ENCODE measurements at places on chromosomes 16 and 17. TPM values are rescaled to one million over a fixed set of nuclear protein-coding genes. Genes with fewer than 3 reads are reported as not detected.

KRT34 gene
- total RNA-seq, result not detected

- H3K27me3 ChIP-seq, result no peaks in the 10 kb centered on the region
- no peak for DNase-seq
- no peaks in the 10 kb centered on the region for H3K4me1 ChIP-seq
These were observed 14.3 kb downstream of the CMTM3 start for GRCh38 chr16:66618588-66619375.

DNA sequence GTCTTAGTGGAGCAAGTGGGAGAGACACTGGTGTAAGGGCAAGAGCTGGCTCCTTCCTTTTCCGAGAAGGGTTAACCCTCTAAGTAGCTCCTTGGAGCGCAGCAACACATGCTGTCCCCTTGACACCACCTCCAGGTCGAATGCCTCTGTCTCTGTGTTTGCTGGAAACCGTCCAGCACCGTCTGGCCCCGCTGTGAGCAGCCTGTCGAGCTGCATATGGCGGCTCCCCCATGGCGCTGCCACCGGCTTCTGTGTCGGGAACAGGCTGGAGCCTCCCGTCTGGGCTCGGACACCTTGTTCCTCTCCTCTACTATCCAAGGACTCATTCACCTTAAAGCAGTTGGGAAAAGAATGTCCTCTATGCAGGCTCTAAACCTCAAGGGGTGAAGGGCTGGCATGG lies 28.9 kb upstream of the WSCD1 start:
- H3K27ac ChIP-seq, result no peak overlapping the region
- no peaks in the 10 kb centered on the region for H3K36me3 ChIP-seq
- DNase-seq, result no peak
- H3K4me3 ChIP-seq, result no peak overlapping the region

DNA sequence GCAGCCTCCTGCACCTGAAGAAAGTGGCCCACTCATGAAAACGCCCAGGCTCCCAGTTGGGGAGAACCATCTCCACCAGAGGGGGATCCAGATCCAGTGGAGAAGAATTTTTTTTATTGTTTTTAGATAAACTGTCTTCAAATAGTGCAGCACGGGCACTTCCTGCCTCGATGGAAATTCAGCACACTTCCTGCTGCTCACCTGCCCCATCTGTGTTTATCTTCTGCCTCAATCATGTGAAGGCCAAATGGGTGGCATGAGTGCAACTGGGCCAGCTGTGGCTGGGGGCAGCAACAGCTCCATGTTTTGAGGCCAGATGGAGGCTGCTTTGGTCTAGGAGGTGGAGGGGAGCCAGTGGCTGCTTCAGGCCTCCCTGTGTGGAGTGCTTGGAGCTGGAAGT lies 75.9 kb upstream of the WSB1 start:
- H3K36me3 ChIP-seq, result no peaks in the 10 kb centered on the region
- no peaks in the 10 kb centered on the region for H3K27me3 ChIP-seq
- no peak for DNase-seq
- H3K27ac ChIP-seq, result no peak overlapping the region
- no peak overlapping the region for H3K4me3 ChIP-seq

GRCh38 chr17:19978209-19978802 lies 678 bp upstream of the AKAP10 start:
- peak overlapping the region; percentile 89 for H3K4me3 ChIP-seq
- no peaks in the 10 kb centered on the region for H3K36me3 ChIP-seq
- peak overlapping the region; percentile 93 for H3K27ac ChIP-seq
- H3K27me3 ChIP-seq, result no peaks in the 10 kb centered on the region

DNA sequence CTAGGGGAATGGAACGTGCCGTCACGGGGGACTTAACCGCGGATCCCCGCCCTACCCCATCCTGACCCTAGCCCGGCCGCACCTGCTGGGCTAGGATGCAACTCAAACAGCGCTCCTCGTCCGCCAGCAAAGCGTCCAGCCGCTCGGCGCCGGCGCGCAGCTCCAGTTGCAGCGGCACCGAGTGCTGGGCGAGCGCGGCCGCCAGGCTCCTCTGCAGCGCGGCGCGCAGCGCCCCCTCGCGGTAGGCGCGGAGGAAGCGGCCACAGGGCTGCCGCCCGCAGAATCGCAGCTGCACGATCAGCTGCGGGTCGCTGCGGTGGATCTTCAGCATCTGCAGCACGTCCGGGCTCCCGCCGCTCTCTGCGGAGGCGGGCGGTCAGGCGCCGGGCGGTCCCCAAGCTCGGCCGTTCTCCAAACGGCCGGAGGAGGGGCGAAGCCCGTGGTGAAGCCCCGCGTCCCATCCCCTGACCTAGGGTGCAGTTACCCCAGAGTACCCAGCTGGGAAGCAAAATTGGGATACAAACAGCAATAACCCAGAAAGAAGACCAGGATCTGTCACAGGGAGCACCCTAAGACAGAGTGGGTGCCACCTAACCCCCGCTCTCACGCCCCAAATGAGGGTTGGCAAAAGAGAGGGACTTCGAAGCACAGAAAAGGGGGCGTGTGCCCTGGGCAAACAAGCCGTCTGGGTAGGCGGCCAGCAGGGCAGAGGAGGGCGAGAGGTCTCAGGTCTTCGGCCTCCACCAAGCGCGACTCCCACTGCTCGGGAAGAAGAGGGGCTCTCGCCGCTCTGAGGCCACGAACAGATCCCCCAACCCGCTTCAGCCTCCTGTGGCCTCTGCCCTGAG lies 4.2 kb downstream of the TRADD start:
- H3K4me3 ChIP-seq, result no peak overlapping the region
- H3K36me3 ChIP-seq, result no peaks in the 10 kb centered on the region
- peaks cover 44% of the 10 kb centered on the region for H3K4me1 ChIP-seq
- DNase-seq, result peak; percentile 75

NUPR1 gene
- not detected for total RNA-seq

DNA sequence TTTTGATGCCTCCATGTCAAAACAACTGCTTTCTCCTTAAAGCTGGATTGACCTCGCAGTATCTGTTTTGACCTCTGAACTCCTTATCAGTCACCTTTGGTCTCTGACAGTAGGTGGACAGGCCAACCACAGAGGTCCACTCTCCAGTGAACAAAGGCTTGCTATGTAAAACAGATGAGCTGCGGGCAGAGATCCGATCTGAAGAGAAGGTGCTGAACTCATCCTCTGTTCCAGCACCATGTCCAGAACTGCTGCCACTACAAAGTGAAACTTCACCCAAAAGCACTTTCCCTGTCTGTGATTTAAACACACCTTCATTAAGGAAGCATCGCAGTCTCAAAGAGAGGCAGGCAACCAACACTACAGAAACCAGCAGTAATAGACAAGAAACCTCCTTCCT lies 117.3 kb upstream of the CORO6 start:
- no peaks in the 10 kb centered on the region for H3K27me3 ChIP-seq
- DNase-seq, result no peak
- H3K4me1 ChIP-seq, result peaks cover 19% of the 10 kb centered on the region

DNA sequence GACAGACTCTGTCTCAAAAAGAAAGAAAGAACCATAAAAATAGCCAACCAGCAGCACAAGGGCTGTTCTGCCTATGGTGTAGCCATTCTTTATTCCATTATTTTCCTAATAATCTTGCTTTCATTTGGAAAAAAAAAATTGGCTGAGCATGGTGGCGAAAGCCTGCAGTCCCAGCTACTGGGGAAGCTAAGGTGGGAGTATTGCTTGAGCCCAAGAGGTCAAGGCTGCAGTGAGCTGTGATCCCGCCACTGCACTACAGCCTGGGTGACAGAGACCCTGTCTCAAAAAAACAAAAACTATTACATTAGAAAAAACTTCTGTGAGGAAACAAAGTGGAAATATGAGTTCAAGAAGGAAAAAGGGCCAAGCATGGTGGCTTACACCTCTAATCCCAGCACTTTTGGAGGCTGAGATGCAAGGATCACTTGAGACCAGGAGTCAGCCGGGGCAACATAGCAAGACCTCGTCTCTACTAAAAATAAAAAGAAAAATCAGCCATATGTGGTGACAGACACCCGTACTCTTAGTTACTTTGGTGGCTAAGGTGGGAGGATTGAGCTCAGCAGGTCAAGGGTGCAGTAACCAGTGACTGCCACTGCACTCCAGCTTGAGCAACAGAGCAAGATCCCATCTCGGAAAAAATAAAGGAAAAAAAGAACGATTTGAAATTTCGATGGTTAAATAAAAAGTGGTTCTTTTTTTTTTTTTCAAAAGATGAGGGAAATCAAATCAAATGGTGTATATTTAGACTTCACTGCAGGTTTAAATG lies 2.5 kb downstream of the DCAKD start:
- H3K27me3 ChIP-seq, result no peaks in the 10 kb centered on the region
- DNase-seq, result no peak
- peaks cover 30% of the 10 kb centered on the region for H3K4me1 ChIP-seq
- H3K27ac ChIP-seq, result no peak overlapping the region
- no peaks in the 10 kb centered on the region for H3K36me3 ChIP-seq

DNA sequence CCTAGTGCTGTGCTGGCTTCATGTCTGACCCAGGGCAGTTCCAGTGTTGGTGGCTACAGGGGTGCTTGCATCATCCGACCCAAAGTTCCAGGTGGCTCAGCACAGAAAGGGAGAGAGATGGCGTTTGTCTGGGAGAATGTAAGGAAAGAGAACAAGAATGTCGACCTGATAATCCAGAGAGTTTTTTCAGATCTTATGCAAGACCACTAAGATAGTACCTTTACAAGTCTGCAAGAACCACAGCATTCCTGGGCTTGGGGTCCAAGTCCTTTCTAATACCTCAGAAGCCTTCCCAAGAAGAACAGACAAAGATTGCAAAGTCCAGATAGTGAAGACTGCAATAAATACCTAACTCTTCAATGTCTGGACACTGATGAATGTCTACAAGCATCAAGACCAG lies 363.0 kb upstream of the TOM1L1 start:
- no peak overlapping the region for H3K4me3 ChIP-seq
- no peaks in the 10 kb centered on the region for H3K27me3 ChIP-seq
- no peak overlapping the region for H3K27ac ChIP-seq

GRCh38 chr16:31460582-31461002 lies 1.3 kb downstream of the ARMC5 start:
- no peaks in the 10 kb centered on the region for H3K27me3 ChIP-seq
- DNase-seq, result no peak
- H3K4me3 ChIP-seq, result peak overlapping the region; percentile 79
- H3K27ac ChIP-seq, result peak overlapping the region; percentile 97
- H3K4me1 ChIP-seq, result peaks cover 41% of the 10 kb centered on the region
- no peaks in the 10 kb centered on the region for H3K36me3 ChIP-seq

CDRT15 gene
- total RNA-seq, result not detected

DNA sequence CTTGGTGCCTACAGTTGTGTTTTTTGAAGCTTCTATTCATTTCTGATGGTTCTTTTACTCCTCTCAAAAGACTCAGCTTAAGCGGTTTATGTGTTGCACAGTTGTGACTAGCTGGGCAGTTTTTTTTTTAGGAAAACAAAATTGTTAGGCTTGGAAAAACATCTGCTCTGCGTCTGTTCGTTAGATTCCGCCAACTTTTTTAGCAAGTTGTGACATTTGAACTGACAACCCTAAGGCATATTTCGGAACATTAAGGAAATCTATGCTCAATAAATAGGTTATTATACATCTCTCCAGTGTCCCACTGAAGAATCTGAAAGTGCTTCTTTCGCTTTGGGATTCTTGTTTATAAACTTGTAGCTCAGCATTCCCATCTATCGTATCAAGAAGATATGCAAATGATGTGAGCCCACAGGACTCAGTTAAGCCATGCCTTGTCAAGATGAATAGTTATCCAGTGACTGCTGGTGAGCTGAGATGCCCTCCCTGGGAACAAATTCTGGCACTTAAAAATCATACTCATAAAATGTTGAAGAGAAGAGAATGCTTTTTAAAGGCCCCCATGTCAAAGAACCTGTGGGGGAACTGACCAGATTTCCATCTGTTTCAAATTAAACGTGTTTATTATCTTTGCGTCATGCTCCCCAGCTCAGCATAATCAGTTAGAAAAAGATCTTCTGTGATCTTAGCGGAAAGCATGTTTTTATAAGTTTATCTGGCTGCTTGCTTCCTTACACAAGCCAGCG lies 109.0 kb upstream of the FAM20A start:
- no peaks in the 10 kb centered on the region for H3K36me3 ChIP-seq
- no peak overlapping the region for H3K27ac ChIP-seq
- no peak for DNase-seq
- no peaks in the 10 kb centered on the region for H3K4me1 ChIP-seq

SEPHS2 gene
- total RNA-seq, result 71.0 TPM

DNA sequence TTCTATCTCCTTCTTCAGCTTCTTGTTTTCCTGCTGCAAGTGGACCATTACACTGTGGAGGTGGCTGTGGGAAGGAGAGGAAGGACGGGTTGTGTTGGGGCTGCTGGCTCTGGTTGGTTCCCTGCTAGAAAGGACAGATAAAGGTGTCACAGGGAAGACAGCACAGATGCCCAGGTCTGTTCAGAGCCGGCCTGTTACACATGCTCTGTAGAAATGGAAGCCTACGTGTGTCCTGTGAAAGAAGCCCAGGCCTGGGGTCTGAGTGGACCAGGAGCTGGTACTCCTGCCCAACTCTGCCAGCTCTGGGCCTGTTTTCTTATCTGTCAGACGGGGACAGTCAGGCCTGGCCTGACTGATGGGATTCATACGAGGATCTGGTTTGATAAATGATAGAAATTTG lies 26.4 kb downstream of the DHX38 start:
- no peak for DNase-seq
- H3K4me1 ChIP-seq, result no peaks in the 10 kb centered on the region
- no peaks in the 10 kb centered on the region for H3K27me3 ChIP-seq
- H3K36me3 ChIP-seq, result no peaks in the 10 kb centered on the region
- no peak overlapping the region for H3K4me3 ChIP-seq
- no peak overlapping the region for H3K27ac ChIP-seq

GRCh38 chr17:38761612-38762011 lies 9.1 kb downstream of the PSMB3 start:
- H3K36me3 ChIP-seq, result peaks cover 48% of the 10 kb centered on the region
- H3K27me3 ChIP-seq, result no peaks in the 10 kb centered on the region
- DNase-seq, result no peak
- no peak overlapping the region for H3K4me3 ChIP-seq

SULT1A2 gene
- total RNA-seq, result 0.29 TPM

DNA sequence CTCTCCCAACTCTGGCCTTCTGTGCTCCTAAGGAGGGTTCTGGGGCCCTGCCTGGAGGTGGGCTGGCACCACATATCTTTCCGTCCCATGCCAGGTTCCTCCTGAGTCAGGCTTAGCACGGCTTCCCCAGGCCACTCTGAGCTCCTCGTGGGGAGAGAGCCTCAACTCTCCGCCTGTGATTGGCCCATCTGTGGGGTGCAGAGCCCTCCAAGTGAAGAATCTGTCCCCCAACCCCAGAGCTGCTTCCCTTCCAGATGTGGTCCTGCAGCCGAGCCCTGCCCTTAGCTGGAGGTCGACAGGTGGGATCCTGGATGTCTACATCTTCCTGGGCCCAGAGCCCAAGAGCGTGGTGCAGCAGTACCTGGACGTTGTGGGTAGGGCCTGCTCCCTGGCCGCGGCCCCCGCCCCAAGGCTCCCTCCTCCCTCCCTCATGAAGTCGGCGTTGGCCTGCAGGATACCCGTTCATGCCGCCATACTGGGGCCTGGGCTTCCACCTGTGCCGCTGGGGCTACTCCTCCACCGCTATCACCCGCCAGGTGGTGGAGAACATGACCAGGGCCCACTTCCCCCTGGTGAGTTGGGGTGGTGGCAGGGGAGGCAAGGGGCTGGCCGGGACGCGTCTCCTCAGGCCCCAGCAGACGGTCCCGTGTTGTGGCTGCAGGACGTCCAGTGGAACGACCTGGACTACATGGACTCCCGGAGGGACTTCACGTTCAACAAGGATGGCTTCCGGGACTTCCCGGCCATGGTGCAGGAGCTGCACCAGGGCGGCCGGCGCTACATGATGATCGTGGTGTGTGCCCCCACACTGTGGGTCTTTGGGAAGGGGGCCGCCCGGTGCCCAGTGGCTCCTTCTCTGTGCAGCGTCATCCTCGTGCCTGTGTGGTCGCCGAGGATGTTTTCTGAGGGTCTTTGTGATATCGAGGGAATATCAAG lies 6.9 kb downstream of the GAA start:
- no peak for DNase-seq
- H3K4me1 ChIP-seq, result no peaks in the 10 kb centered on the region
- H3K27ac ChIP-seq, result no peak overlapping the region

TGFB1I1 gene
- 1.1 TPM for total RNA-seq

All from CD8-positive, alpha-beta memory T cell (primary cell).